ENCODE measurements at places on chromosomes 3 and 15.

GRCh38 chr3:146682171-146682570 lies 77.0 kb upstream of the PLSCR5 start:
- DNase-seq: no peak

DNA sequence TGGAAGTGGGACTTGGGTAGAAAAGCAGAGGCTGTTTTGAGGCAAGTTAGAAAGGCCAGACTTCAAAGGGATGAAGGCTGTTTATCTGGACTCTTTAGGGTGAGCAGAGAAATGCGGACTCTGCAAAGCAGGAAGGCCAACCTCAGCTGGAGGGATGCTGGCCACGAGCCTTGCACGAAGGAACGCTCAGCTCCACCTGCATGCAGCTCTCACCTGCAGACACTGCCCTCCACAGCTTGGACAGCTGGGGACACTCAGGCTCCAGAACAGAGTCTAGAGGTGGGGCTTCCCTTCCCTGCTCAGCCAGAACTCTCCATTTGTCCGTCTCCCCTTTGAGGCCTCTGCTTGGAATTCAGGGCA lies 229.7 kb downstream of the ADAMTS17 start:
- no peak for DNase-seq

- no peak for DNase-seq
Measured at GRCh38 chr15:65979316-65979715, 110.0 kb downstream of the RAB11A start.

DNA sequence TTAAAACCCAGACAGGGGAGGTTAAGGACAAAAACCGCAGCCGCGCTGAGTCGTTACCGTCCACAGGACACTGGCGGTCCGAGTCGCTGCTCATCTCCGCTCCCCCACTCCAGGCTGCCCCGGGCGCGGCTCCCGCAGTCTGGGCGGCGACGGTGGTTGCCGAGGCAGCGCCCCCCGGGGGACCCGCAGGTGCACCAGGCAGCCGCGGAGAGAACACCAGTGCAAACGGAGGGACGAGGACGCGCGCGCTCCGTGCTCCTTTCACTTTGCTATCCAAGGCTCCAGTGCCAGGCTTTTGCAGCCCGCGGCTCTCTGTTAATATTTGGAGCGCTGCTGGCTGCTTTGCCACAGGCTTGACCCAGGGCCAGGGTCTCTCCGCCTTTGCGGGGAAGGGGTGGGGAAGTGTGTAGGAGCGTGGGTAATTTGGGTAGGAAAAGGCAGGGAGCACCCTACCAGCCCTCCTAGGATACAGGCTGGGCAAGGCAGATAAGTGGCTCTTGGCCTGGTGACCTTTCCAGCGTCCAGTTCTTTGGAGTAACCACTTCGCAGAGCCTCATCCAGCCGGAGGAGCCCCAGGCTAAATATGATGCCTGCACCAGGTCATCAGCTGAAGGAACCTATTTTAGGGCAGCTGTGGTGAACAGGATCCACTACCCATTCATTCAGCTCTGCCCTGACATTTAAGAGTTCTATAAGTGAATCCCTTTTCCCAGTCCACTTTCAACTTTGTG lies at the start of gene GADL1:
Gene GADL1, minus strand, starts transcription at position 141 of the 731 bp plus-strand sequence. Its CDS starts 47 bp downstream, at position 94.
- DNase-seq: peak; percentile 24

GRCh38 chr15:29411299-29411698 lies 141.7 kb upstream of the NSMCE3 start:
- no peak for DNase-seq

Measured in left ventricle myocardium inferior (tissue), 1 donor.